ENCODE measurements at places on chromosomes 2 and 18. TPM values are rescaled to one million over a fixed set of nuclear protein-coding genes. Genes with fewer than 3 reads are reported as not detected.

DNA sequence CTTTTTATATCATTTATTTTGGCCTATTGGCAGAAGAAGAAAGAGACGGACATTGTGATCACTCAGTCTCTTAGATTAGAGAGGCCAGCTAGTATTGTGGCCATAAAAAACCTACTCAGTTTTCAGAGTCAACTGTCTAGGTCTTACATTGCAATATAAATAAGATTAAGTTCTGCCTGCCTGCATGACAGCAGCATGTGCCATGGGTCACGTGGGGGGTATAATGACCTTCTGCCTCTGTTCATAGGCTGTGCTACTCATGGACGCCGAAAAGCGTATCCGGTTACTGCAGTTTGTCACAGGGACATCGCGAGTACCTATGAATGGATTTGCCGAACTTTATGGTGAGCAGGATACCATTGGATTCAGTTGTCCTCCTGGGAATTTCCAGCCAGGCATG lies 238.5 kb downstream of the ALPK2 start:
- DNase-seq = no peak

DNA sequence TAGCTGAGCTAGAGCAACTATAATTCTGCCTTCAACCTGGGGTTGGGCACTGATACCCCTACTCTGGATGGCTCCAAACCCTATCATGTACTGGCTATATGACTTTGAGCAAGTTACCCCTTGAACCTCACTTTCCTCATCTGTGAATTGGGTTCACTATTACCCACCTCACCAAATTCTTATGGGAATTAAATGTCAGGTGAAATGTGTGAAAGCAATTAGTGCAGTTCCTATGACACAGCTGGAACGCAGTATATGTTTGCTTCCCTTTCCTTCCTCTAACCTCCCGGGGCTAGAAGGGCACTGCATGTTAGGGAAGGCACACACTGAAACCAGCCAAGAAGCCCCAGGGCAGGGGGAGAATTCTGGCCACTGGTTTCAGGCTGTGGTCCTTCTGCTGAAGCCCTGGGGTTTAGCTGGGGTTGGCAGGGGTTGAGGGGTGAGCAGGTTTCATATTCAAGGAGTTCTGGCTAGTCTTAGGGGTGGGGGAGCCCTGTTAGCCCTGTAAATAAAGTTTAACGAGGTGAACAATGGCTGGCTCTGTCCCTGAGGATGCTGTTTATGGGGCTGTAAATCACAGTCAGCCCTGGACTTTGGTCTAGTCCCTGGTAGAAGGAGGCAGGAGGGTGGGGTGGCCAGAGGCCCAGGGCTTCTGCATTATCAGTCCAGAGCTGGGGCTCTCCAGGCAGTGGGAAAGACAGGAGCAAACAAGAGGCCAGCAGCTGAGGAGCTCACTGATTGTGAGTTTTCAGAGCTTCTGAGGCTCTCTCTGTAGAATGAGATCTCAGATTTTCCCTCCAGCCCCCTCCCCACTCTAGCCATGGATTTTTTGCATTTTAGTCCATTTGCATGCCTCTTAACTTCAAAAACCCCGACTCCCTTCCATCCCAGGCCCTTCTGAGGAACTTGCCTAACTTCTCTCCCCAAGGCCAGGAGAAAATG lies 8.0 kb downstream of the PKDCC start:
- DNase-seq = no peak

DNA sequence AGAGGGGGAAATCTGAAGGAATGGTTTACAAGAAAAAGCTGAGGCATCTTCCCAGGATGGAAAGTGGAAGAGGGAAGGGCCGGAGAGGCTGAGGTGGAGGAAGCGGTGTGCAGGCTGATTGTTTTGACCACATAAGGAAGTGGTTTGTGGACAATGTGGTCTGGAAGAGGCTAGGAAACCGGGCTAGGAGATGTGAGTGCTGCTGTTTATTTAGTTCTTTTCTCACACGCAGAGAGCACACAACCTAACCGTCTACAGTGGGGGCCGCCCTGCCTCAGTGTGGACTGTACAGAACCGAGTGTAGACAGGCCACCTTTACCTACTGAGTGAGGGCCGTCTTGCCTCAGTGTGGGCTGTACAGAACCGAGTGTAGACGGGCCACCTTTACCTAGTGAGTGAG lies 251.7 kb upstream of the PXDN start:
- DNase-seq = no peak

DNA sequence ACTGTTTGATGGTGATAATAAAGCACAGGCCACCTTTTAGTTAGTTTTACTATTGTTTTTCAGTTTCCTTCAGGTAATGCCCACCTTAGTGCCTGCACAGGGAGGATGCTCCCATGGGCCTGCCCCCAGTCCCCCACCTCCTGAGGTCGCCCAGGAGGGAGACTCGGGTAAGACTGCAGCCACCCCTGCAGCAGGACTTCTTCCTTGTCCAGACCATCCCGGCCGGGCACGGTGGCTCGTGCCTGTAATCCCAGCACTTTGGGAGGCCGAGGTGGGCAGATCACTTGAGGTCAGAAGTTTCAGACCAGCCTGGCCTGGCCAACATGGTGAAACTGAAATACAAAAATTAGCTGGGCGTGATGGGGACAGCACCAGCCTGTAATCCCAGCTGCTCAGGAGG lies 68.1 kb upstream of the TANC1 start:
- DNase-seq = peak; percentile 39

DNA sequence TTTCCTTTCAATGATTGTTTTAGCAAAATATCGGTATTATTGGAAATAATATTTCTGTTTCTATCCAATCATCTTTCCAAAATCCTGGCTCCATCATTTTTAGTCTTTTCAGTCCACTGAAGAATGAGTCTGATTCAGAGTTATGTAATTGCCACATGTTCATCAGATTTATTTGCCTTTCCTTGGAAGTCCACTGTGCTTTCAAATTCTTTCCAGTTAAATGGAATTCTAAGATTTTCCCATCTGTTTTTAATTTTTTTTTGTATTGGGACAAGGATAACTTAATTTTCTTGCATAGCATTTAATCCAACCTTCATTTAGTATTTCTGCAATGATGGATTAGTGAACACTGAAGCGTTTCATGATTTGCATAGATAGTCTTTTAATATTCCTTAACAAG lies 521.5 kb upstream of the NRXN1 start:
- no peak for DNase-seq

- DNase-seq = no peak
Observed at GRCh38 chr18:55470826-55471225, 117.2 kb downstream of the TCF4 start.

GRCh38 chr2:26561376-26561775 lies 79.8 kb downstream of the CIB4 start:
- no peak for DNase-seq

GRCh38 chr18:40867459-40867858 lies 1087.6 kb upstream of the PIK3C3 start:
- DNase-seq = no peak

- DNase-seq = no peak
Observed at GRCh38 chr18:24076950-24077349, 61.9 kb upstream of the CABYR start.

DNA sequence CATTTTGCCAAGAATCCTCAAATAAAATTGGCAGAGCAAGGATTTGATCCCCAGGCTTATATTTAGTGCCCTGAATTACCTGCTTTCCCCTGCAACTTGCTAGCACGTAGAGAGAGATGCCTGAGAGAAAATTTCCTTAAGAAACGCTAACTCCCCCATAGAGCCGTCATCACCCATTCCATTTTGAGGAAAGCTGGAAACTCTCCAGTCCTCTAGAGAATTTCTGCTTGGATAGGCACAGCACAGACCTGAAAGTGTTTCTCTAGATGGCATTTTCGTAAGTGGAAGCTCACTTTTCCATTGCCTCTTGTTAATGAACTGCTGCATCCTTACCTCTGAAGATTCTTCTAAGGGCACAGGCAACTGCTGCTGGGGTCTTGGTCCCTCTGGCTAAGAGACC lies 277.8 kb upstream of the SIX2 start:
- no peak for DNase-seq

- peak; percentile 86 for DNase-seq
Observed at GRCh38 chr2:85132834-85133637, at the start of gene TCF7L1. TCF7L1 (plus strand) TSS chr2:85133392; CDS start chr2:85133685, 293 bp downstream.

- no peak for DNase-seq
Observed at GRCh38 chr2:85248773-85249509, 78.8 kb downstream of the TGOLN2 start.

GRCh38 chr2:162403884-162404283 lies 60.0 kb downstream of the GCA start:
- DNase-seq = no peak

DNA sequence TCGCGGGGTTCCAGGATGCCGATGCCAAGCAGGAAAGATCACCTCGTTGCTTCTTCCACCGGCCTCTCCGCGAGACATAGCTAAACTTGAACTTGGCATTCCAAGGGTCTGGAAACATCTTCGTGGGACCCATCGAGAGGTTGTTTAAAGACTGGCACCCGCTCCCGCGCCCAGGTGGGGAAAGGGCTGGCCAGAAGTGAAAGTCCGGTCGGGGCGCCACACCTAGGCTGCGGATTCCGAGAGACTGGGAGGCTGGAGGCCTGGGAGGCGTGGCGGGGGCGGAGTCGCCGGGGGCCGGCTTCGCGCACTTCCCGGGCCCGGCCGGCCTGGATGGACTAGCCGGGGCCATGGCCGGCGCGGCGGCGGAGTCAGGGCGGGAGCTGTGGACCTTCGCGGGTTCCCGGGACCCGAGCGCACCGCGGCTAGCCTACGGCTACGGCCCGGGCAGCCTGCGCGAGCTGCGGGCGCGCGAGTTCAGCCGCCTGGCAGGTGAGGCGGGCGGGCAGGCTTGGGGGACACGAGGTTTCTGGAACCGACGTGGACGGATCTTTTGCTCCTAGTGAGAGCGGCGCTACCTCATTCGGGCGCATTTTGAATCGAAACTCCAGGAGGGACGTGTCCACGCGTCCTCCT lies at the start of gene MOCOS:
MOCOS (plus strand) TSS at position 305 of the 633 bp plus-strand sequence; CDS start at position 348, 43 bp downstream.
- DNase-seq = peak; percentile 97

GRCh38 chr2:85548608-85548900 lies 9.6 kb downstream of the MAT2A start:
- DNase-seq = no peak

GRCh38 chr18:61606068-61606660 lies 272.9 kb downstream of the CDH20 start:
- DNase-seq = no peak

DNA sequence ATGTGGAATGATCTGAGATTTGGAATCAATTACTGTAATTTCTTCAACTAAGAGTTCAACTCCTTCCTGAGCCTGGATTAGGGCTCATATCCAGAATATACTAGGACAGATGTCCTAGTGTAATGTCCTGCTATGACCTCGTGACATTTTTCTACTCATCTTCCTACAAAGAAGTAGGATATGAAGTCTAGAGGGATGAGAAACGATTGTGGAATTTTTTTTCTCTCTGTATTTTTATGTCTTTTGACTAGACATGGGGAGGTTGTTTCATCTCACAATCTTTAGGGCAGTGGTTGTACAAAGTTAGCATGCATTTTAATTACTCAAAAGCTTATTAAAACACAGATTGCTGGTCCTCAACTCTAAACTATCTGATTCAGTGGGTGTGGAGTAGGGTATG lies 203.0 kb downstream of the PARD3B start:
- DNase-seq = no peak

DNA sequence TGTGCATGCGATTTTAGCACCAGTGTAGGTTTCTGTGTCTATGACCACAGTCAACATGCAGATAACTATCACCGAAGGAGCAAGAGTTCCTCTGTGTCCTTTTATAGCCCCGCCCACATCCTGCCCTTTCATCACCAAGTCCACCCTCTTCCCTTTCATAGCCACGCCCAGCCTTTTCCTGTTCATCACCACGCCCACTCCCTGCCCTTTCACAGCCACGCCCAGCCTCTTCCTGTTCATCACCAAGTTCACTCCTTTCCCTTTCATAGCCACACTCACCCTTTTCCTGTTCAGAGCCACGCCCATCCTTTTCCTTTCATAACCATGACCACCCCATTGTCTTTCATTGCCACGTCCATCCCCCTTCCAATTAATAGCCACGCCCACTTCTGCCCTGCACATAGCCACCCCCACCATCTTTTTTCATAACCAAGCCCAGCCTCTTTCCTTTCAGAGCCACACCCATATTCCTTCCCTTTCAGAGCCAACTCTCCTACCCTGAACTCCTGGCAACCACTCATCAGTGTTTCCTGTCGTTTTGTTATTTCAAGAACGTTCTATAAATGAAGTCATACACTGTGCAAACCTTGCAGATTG lies 273.9 kb downstream of the MYT1L start:
- peak; percentile 64 for DNase-seq

GRCh38 chr2:86072271-86072858 lies 33.3 kb downstream of the POLR1A start:
- DNase-seq = no peak

- no peak for DNase-seq
Observed at GRCh38 chr2:72415241-72415661, 267.6 kb upstream of the CYP26B1 start.

DNA sequence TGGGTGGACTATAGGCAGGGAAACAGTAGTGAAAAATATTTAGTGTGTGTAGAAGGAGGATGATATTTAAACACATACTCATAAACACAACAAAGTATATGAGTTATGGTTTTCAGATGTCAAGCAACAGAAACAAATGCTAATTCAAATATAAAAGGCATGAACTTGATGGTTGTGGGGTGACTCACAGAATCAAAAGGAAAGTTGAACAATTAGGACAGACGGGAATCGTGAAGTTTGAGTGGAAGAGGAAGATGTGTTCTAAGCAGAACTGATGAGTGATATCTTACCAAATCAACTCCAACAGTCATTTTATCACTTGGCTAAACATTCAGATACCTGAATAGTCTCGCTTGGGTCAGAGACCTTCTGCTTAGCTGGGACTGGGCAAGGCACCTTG lies 53.6 kb upstream of the ITGA6 start:
- DNase-seq = no peak

GRCh38 chr2:12965540-12966269 lies 249.0 kb downstream of the TRIB2 start:
- no peak for DNase-seq

DNA sequence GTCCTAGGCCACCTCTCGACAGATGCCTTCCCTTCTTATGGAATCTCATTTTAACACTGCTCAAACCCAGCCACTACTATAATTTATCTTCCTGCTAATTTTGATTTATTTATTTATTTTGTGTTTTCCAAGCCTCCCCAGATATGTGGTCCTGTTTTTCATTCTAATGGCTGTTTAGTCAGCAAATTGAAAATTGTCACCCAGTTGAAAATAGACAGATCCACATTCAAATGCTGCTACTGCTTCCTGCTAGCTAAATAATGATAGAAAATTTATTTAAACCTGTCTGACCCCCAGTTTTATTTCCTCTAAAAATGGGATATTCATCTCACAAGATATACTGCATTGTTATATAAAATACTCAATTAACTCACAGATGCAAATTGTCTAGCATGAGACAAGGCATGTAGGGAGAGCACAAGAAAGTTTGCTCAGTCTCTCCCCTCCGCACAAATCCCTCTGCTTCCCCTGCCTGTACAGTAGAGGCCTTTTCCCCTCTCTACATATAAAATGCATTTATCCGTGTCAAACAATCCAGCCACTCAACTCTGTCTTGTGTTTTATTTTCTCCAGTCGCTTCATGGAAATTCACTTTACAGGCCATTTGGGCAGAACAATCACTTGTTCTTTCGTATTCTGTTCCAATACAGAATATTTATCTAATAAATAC lies 389.9 kb downstream of the SOX11 start:
- DNase-seq = no peak

Gene HOXD8
- 0.74 TPM for total RNA-seq

Gene C1GALT1C1L
- total RNA-seq = not detected

Gene IL1RN
- 11.9 TPM for total RNA-seq

Gene C2orf72
- total RNA-seq = not detected

Gene C2orf15
- not detected for total RNA-seq

Gene SCYGR1
- total RNA-seq = not detected

Gene RUFY4
- total RNA-seq = not detected

Gene ALK
- 1.7 TPM for total RNA-seq

Gene C2orf80
- total RNA-seq = not detected

Gene CARF
- 24.1 TPM for total RNA-seq

Gene RAB27B
- total RNA-seq = 23.4 TPM

Gene GALNT13
- total RNA-seq = 3.4 TPM

Gene GTF3C2
- total RNA-seq = 43.9 TPM

Gene ABHD1
- not detected for total RNA-seq
